Foreskin melanocyte (primary cell): ENCODE measurements at places on chromosomes 4 and X.

DNA sequence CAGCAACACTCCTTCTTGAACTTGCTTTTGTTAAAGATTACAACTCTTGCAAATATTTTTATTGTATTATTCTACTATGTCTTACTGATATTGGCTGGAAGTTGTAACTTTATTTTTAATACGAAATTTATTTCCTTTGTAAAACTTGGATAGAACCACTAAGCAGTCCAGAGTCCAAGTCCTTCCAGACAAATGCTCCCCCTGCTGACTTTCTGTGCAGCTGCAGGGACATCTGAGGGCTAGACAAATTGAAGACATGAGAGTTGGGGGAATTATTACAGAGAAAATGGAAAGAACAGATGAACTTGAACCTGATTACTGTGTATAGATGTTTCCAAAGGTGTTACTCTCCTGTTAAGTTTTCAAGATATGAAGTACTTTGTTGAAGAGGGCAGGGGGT lies 238.8 kb downstream of the GRIA3 start:
- DNase-seq = no peak

DNA sequence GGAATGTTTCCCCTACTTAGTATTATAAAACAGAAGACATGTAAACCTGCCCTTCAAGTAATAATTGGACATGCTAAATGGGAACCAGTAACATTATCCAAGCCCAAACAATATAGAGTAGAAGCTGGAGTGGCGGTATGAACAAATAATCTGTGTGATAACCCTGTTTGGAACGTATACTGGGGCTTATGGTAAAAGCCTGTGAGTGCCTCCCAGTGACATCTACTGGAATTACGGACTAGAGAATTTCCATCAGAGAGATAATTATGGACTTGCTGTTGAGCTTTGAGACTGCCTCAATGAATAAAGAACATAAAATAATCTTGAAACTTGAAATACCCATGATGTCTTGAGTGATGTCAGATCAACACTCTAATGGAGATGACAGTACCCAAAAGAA lies 406.3 kb upstream of the GRIA3 start:
- no peak for DNase-seq

DNA sequence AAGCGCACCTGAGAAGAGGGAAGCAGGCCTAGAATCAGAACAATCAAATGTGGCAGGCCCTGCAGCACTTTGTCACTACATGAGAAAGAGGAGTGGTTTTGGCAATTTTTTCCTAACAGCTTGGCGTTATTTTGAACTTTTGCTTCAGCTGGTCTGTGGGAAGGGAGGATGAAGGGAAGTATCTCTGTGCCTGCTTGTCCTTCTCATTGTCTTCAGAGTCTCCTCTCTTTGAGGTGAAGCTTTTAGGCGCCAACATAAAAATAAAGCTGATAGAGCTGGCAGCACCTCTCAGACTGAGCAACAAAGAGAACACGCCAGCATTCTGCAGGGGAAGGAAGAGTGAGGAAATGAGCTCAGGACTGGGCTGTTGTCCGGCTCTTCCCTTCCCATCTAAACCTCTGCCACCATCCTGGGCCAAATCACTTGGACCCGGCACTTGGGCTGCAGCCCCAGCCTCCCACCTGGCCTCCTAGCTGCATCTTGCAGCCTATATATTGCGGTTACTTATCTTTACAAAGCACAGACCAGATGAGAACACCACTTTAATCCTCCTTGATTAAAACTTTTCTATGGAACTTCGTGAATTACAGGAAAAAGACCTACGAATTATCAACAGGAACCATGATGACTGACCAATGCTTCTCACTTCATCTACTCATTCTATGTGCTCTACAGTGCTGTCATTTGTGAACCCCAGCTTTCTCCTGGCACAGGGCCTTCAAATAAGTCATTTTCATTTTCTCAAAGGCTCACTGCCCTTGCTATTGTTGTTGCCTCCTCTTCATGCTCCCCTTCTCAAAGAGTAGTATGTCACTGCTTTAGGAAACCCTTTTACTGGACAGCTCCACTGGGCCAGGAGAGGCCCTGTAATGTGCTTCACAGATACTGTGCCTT lies 476.4 kb upstream of the HS3ST1 start:
- no peak for DNase-seq

GRCh38 chr4:24328310-24328709 lies 256.0 kb downstream of the DHX15 start:
- no peak for DNase-seq

- DNase-seq = peak; percentile 81
Measured at GRCh38 chr4:10746371-10747171, 62.0 kb upstream of the CLNK start.

GRCh38 chr4:3870567-3870962 lies 104.4 kb downstream of the ADRA2C start:
- no peak for DNase-seq

DNA sequence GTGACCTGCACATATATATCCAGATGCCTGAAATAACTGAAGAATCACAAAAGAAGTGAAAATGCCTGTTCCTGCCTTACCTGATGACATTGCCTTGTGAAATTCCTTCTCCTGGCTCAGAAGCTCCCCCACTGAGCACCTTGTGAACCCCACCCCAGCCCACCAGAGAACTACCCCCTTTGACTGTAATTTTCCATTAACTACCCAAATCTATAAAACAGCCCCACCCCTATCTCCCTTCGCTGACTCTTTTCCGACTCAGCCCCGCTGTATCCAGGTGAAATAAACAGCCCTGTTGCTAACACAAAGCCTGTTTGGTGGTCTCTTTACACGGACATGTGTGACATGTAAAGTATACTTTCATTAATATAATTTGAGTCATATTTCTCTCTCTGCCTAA lies 320.3 kb upstream of the TECRL start:
- DNase-seq = no peak

GRCh38 chr4:180636696-180637404 lies 1606.4 kb upstream of the TENM3 start:
- DNase-seq = peak; percentile 46

- peak; percentile 6 for DNase-seq
Measured at GRCh38 chrX:121579016-121579760, 531.8 kb downstream of the GLUD2 start.

GRCh38 chr4:113450295-113451080 lies 311.1 kb downstream of the CAMK2D start:
- DNase-seq = no peak

- DNase-seq = peak; percentile 45
Measured at GRCh38 chrX:53262918-53263394, 18.4 kb downstream of the IQSEC2 start.

DNA sequence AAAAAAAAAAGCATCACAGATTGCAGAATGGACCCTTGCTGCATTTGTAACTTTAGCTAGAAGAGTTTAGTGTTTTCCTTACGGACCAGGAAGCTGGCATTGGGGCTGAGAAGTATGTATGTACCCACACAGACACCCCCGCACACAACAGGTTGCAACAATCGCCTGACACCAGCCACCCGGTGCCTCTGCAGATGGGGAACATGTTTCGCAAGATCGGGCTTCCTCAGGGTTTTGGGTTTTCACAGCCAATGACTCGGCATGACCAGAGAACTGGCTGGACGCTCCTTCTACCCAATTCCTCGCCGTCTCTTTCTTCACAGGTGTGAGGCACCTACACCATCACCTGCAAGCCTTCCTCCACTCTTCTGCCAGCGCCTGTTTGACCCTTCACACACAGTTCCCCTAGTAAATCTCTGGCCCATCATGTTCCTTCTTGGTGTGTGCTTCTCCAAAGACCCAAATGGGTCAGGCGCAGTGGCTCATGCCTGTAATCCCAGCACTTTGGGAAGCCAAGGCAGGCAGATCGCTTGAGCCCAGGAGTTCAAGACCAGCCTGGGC lies 70.4 kb downstream of the DHRSX start:
- DNase-seq = no peak

GRCh38 chrX:115941388-115941787 lies 229.2 kb upstream of the AGTR2 start:
- no peak for DNase-seq
